Fibroblast of skin of abdomen (primary cell): ENCODE measurements at places on chromosomes 16 and 17.
A peak's percentile ranks its signal among the peaks of the same experiment; 100 is the strongest.

DNA sequence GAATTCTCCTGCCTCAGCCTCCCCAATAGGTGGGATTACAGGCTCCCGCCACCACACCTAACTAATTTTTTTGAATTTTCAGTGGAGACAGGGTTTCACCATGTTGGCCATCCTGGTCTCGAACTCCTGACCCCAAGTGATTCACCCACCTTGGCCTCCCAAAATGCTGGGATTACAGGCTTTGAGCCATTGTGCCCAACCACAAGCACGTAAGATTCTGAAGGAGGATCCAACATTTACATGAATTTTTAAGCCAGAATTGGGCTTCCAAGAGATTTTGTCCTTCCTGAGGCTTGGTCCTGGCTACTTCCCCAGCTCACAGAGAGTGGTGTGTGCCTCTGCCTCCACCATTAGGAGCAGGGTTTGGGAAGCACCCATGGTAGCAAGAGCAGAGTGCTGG is 11.1 kb downstream of the G6PC3 start:
- DNase-seq, result no peak

DNA sequence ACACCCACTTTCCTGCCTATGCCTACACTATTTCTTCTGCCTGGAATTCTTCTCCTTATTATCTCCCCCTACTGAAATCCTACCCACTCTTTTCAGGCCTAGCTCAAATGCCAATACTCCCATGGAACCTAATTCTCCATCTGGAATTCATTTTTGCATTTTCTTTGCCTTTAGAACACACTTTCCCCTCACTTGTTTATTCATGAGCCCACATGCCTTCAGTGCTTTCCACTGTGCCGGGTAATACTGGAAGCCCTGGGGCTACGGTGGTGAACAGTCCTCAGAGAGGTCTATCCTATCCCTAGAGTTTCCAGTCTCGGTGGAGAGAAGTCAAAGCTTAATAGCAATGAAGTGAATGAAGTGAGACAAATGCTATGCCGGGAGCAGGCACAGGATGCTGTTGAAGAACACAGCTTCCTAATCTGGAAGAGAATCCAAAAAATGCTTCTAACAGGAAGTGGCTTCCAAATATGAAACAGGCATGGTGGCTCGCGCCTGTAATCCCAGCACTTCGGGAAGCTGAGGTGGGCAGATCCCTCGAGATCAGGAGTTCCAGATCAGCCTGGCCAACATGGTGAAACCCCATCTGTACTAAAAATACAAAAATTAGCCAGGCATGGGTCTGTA is 322.4 kb downstream of the GRIN2A start:
- peak; percentile 41 for DNase-seq

DNA sequence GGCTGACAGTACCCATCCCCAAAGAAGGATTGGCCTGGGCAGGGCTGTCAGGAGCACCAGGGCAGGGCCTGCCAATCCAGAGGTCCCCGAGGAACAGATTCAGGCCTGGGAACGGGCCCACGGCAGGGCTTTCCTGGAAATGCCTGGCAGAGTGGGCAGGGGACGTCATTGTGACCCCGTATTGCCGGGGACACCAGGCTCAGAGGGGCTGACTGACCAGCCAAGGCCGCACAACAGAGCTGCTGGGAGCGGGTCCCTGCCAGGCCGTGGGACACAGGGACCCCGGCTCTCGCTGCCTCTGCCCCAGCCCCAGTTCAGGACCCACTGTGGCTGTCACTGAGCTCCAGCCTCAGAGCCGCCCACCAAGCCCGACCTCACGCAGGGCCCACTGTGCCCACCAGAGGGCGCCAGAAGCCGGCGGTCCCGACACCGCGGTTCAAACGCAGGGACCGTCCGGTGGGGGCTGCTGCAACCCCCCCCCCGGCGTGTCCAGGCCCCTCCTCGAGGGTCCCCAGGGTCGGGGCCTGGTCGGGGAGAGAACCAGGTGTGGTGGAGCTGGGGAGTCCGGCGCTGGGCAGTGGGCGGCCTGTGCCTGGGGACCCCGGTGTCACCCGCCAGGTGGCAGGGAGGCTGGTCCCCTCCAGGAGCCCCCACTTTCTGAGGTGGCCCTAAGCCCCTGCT is 15.2 kb upstream of the SSTR5 start:
- no peak for DNase-seq

DNA sequence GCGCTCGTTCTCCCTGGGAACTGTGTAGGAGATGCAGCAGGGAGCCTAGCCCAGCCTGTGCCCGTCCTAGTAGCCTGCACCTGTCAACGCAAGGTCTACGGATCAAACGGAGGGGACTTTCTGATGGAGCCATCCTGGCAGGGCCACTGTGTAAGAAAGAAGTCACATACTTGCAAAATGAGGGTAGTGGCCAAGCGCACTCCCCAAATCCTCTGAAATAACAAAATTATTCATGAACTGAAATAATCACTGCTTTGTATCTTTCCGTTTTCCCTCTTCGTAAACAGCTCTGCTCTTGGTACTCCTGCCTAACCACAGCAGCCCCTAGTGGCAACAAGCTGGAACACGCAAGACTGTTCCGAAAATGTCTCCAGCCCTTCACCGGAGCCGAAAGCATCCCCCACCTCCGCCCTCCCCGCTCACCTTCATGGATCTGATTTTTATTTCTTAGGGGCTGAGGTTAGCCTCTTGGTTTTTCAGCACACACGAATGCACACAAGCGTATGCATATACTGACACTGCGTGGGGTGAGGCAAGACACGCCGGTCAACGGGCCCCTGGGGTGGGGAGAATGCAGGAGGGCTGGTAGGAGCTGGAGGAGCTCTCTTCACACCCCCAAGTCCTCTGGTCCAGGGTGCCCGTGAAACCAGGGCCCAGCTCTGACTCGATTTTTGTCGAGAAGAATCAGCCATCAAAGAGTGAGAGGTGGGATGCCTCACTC is 100.8 kb downstream of the ABCC12 start:
- peak; percentile 58 for DNase-seq

- no peak for DNase-seq
These were observed 40.7 kb downstream of the TMEM186 start for GRCh38 chr16:8756755-8757154.

DNA sequence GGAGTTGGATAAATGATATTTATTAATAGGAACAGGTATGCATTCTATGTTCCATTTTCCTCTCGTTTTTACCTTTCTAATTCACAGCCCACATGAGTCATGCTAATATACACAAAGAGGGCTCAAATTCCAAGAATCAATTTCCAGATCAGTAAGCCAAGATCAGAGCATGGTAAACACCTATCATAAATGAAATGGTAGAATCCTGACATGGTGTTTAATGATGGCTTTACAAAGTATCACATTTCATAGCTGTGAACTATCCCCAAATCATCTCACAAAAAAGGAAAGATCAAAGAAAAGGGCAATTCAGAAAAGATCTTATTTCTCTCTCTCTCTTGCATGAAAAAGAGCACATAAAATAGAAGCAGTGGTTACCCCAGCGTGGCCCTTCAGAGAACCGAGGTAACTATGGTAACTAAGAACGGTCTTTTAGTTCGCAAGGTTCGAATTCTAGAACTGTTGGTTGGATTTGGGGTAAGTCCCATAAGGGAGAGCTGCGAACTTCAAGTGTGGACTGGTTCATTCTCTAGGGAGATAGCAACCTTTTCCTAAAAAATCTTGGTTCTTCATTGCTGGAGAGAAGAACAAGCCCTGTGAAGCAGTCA is 73.0 kb downstream of the MARCHF10 start:
- DNase-seq, result no peak

DNA sequence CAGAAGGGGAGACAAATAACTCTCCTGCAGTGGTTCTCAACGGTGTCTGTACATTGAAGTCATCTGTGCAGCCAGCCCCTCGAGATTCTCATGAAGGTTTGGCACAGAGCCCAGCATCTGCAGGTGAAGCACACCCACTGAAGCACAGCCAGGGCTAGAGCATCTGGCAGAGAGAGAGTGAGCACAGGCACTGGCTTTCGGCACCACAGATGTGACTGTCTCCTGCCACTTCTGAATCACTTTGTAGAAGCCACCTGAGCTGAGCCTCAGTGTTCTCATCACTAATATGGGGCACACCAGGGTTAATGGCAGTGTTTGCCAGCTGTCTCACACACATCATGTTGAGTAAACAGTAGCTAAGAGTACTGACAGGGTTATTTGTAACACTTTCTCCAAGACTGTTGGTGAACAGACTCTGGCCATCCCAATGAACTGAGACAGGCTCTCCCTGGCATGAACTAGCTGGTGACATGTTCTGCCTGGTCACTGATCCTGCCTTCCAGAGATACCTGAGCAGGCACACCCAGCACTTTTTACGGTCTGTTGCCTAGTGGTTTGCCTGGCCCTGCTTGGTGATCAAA is 10.9 kb downstream of the HSPB9 start:
- DNase-seq, result no peak

DNA sequence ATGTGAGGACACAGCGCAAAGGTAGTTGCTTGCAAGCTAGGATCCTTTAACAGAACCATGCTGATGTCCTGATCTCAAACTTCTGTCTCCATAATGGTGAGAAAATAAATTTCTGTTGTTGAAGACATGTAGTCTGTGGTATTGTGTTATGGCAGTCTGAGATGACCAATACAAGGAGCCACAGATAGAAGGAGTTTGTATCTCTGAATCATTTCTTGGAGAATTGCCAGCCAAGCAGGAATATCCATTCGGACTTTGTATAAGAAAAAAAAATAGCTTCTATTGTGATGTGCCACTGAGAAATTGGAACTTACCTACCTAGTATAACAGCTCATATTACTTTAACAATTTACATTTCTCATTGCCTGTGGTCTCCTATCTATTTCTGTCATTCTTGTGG is 447.6 kb upstream of the CA10 start:
- DNase-seq, result peak; percentile 12

GRCh38 chr17:80861892-80862291 is 129.7 kb upstream of the CHMP6 start:
- DNase-seq, result peak; percentile 37

DNA sequence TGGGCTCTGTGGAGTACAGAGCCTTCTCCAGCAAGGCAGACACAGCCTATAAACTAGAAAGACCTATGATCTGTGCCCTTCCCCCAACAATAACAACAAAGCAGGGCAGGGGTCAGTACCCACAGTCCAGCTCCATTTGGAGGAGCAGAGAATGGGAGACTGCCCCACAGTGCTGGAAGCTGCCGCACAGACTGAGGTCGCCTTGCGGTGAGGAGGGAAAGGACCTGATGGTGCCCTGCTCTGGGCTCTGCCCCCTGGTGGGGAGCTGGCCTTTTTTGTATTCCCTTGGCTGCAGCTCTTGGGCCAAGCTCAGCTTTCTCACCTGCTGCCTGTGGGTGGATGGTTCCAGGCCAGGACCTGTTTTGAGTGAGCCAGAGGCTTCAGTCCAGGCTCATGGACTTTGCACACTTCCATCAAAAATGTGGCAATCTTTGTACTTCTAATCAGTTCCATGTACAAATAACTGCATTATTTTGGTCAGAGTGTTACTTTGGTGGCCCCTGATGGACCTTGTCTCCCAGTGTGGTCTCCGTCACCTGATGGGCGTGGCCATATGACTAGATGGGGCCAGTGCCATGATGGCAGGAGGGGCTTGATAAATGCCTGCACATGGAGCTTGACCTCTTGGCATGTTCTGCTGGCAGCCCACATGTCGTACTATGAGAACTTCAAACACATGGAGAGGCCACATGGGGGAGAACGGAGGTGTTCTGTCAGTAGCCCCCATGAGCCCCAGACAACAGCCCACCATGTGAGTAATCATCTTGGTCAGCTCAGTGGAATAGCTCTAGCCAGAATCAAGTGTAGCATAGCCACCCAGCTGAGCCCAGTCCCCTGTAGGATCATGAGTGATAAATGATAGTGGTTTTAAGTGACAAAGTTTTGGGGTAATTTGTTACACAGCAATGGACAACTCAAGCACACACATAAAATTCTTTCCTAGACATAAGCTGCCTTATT is 24.2 kb downstream of the B9D1 start:
- DNase-seq, result peak; percentile 26

DNA sequence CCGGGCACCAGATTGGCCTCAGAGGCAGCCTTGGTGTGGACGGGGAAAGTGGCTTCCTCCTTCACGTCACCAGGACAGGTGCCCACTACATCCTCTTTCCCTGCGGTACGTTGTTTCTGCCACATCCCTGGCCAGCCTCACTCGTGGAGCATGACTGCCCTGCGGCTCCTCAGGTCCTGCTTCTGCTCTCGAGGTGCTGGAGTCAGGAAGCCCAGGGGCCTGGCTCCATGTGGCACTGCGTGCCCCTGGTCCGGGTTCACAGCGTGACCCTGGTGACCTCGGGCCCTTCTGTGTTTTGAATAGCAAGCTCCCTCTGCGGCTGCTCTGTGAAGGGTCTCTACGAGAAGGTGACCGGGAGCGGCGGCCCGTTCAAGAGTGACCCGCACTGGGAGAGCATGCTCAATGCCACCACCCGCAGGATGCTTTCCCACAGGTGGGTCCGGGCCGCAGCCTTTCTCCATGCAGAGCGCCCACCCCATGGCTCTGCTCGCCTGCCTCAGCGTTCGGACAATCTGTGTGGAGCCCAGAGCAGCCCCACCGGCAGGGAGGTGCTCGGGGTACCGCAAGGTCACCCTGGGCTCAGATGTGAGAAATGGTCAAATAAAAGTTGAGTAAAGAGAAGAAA is 13.5 kb downstream of the RGS11 start:
- DNase-seq, result no peak

- DNase-seq, result no peak
These were observed 189.4 kb downstream of the CCDC182 start for GRCh38 chr17:57555636-57556175.

- no peak for DNase-seq
These were observed 1.1 kb upstream of the HAPSTR1 start for GRCh38 chr16:9090101-9090959.

- DNase-seq, result no peak
These were observed 220.6 kb downstream of the FTO start for GRCh38 chr16:53924331-53925106.

DNA sequence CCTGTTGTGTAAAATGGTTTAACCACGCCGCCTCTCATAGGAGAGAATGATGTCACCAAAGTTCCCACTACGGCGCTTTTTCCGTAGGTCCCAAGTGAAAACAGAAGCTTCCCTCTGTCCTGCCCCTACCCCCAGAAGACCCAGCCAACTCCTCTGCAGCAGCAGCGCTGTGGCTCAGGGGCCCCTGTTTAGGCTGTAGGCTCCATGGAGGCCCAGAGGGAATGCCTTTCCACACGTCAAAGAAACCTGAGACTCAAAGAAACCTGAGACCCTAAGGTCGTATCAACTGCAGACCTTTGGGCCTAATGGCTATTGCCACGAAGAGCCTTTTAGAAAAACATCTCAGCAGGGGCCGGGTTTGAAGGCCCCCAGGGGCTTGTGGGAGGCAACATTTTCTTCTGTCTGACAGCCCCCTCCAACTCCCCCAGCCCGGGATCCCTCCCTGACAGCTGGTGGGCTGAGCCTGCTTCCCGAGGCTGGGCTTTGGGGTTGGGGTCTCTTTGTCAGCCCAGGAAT is 43.1 kb upstream of the MEAK7 start:
- DNase-seq, result no peak

GRCh38 chr17:13421581-13422130 is 180.1 kb downstream of the HS3ST3A1 start:
- peak; percentile 22 for DNase-seq

- DNase-seq, result no peak
These were observed 56.3 kb upstream of the HNF1B start for GRCh38 chr17:37801171-37801570.

GRCh38 chr17:38893113-38893512 is 23.3 kb downstream of the LASP1 start:
- DNase-seq, result no peak
